IMR-90 (cell line): ENCODE measurements at places on chromosomes 3 and 15. TPM values are rescaled to one million over a fixed set of nuclear protein-coding genes. Genes with fewer than 3 reads are reported as not detected.

DNA sequence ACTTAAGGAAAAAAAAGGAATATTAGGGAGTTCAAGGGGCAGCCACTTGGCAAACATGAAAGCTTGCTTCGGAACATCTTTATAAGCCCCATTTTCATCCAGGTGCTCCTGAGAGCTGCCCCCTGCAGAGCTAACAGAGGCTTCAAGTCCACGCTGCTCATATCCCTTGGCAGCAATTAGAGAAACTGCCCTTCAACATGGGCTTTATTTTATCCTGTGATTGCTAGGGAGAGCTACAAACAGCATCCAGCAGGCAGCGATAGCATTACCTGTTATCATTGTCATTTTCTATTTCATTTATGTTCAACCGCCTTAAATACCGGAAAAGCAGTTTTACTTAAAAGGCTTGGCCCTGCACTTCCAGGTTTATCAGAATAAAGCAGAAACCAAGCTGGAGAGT lies 68.4 kb upstream of the MCTP2 start:
- DNase-seq, result no peak

DNA sequence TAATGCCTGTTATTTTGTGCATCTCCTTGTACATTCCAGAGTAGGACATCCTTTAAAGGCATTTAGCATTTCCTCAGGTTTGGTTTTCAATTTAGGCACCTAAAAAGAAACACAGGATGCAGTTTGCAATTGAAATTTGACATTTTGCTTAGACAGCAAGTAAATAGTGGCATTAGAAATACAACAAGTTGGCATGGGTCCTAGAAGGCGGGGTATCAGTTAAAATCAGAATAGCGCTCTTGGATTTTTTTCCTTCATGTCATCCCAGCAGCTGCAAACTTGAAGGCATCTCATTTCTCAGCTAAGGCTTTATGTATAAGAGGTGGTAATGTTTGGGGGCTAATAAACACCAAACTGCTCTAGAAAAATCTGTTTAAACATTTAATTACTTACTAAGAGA lies 47.5 kb upstream of the SKOR1 start:
- no peak for DNase-seq

- no peak for DNase-seq
Measured at GRCh38 chr3:129793319-129793718, 100.2 kb downstream of the TMCC1 start.

DNA sequence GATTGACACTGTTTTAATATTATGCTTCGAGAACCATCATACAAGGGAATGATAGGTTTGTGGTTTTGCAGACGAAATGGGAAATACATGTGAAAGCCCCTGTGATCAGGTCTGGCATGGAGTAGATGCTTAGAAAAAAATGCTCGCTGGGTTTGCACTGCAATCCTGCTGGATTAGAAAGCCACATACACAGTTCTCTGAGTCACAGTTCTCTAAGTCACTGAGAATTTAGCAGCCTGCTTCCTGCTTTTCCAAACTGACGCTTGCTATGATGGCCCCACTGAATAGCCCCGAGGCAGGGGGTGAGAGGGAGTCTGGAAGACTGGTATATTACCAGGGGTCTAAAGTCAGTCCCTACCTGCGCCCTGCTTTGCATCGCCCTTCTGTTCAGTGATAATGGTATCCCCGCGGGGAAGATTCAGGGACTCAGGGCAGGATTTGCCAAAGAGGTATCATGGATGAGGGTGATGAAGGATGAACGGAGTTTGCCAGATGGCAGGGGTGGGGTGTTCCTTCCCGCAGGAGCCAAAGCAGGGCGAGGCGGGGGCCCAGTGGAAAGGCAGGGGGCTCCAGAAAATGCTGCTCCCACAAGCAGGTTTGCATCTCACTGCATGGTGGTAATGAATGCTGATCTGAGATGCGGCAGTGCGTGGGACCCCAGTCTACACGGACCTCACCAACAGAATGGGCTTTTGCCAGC lies 82.3 kb downstream of the IQSEC1 start:
- peak; percentile 94 for DNase-seq

DNA sequence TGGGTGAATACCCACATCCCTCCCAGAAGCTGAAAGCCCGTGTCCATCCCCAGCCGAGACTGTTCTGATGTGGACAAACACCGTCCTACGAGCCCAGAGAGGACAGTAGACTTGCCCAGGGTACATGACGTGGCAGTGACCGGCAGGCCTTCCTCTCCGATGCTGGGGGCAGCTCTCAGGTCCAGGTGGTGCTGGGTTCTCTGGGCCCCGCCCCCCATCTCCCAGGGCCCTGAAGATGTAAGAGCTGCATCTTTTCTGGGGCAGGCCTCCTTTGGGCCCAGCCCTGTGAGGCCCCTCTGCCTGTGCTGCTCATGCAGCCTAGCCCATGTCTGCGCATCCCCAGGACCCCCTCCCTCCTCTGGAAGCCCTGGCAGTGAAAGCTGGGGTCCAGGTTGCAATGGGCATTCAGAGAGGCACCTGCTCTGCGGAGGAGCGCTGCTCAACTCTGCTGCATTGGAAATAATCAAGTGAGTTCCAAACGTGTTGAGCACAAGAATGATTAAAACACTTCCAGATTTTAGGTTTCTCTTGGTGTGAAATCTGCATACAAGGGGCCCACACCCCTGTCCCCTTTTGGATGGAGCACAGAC lies 71.9 kb downstream of the FBLN2 start:
- no peak for DNase-seq

DNA sequence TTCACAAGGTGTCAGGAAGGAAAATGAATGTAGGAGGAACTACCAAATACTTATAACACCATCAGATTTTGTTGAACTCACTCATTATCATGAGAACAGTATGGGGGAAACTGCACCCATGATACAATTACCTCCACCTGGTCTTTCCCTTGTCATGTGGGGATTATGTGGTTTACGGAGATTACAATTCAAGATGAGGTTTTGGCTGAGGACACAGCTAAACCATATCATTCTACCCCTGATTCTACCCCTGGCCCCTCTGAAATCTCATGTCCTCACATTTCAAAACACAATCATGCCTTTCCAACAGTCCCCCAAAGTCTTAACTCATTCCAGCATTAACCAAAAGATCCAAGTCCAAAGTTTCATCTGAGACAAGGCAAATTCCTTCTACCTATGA lies 17.1 kb upstream of the PLSCR1 start:
- no peak for DNase-seq

DNA sequence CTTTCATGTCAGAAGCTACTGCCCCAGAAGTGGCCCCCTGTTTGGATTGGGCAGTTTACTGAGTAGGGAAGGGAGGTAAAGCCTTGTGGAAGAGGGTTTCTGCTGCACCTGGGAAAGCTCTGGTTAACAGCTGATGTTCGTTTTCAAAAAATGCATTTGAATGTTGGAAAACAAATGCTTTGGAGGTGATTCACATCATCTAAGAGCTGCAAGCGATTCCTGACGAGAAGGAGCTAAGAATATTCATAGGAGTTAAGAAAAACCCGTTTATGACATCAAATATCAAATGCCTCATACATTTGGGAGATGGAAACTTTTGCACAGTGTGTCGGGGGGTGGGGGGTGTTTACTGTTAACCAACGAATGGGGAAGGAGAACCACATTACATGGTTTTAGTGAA lies 183.8 kb upstream of the NR2F2 start:
- DNase-seq, result peak; percentile 17

SYNPR gene
- not detected in 2 replicates for total RNA-seq

- DNase-seq, result no peak
Measured at GRCh38 chr3:126537116-126537729, 13.3 kb downstream of the CHST13 start.

- DNase-seq, result no peak
Measured at GRCh38 chr3:172179680-172180399, 140.5 kb downstream of the FNDC3B start.

DNA sequence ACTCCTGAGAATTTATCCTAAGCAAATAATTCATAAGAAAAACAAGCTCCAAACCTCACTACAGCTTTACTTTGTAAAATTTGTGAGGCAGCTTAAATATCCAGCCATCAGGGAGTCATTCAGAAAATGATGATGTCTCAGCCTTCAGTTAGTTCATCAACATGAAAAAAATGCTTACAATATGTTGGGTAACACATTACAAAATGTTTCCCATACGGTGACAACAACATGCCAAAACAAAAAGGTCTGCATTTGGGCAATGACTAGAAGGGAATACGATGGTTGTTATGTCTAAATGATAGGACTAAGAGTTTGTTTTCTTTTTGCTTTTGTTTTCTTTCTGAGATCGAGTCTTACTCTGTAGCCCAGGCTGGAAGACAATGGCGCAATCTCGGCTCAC lies 47.0 kb upstream of the CFAP161 start:
- no peak for DNase-seq

DNA sequence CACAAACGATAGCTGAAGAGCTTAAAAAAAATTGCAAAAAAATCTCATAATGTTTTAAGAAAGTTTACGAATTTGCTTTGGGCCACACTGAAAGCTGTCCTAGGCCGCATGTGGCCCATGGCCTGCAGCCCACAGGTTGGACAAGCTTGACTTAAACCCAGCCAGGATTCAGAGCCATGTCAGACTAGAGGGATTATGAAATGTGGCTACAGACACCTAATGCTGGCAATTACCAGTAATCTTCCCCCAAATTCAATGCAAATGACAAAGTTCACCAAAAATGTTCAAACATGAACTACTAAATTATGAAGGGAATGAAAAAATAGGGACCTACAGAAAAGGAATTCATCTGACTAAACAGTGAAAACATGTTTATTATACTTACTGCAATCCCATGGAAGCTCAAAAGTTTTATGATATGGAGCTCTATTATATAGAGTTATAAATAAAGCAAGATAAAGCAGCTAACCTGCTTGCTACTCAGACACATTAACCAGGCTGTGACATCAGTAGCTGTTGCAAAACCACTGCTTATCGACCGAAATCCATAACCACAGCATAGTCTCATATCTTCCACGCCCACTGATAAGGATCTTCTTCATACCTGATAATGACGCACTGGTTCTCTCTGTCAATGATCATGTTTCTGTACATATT lies 49.2 kb downstream of the LDHAL6B start:
- DNase-seq, result peak; percentile 5

MNS1 gene
- 0.36 and 0.83 TPM in 2 replicates for total RNA-seq

AQP9 gene
- total RNA-seq, result not detected in 2 replicates

- DNase-seq, result peak; percentile 65
Measured at GRCh38 chr3:179591313-179591712, 13.1 kb downstream of the MRPL47 start.

- DNase-seq, result no peak
Measured at GRCh38 chr3:129644836-129645235, 38.4 kb upstream of the PLXND1 start.

ADAMTS17 gene
- total RNA-seq, result 0.28 TPM in 1 of 2 replicates, not detected in the other

- peak; percentile 71 for DNase-seq
Measured at GRCh38 chr15:70569091-70569713, 194.2 kb downstream of the UACA start.
